T-helper 2 cell treated with Interferon-gamma antibody and Interleukin-4, amounts not matched to agents 5 μg/mL and 100 μg/mL, for 36 hours (primary cell): ENCODE measurements at places on chromosomes 2 and 18.

- DNase-seq, result no peak
- H3K4me3 ChIP-seq, result no peak overlapping the region
- H3K36me3 ChIP-seq, result no peaks in the 10 kb centered on the region
These were observed 257.6 kb downstream of the ANKRD30B start for GRCh38 chr18:15005313-15006130.

DNA sequence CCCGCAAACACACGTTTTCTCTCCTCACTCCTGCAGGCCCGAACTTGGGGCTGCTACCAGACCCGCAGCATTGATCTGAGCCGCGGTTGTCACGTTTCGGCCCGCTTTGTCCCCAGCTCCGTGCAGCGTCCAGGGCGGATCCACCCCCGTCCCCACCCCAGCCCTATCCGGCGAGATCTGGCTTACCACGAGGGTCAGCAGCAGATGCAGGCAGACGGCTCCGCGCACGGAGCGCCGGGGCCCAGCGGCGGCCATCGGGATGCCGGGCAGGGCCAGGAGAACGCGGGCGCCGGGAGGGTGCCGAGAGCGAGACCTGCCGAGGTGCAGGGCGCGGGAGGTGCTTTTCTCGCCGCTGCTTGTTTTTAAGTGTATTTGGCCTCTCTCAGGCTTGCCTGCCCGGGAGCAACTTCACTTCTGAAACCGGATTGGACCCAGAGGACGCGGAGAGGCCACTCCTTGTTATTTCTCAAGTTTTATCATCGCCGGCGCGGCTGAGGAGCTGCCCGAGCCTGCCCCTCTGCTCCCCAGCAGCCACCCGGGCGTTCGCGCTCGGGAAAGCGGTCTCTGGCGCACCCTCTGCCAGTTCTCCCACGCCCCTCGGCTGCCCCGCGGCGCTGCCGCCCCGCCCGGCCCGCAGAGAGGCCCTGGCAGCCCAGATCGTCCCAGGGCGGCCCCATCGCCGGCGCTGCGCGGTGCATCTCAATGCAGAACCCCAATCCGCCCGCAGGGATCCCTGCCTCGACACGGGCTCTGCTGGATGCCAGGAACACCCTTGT is at the start of gene DSC3:
Gene DSC3 (minus strand): TSS at position 337 of the 776 bp plus-strand sequence. CDS start 82 bp downstream, at position 255.
- H3K4me1 ChIP-seq, result no peaks in the 10 kb centered on the region
- H3K36me3 ChIP-seq, result peaks cover 4% of the 10 kb centered on the region
- DNase-seq, result no peak
- no peak within 1 kb of the TSS for H3K4me3 ChIP-seq
- peaks cover 37% of the 10 kb centered on the region for H3K27me3 ChIP-seq
- H3K27ac ChIP-seq, result no peak within 1 kb of the TSS

GRCh38 chr2:36356298-36356989 is 866 bp downstream of the CRIM1 start:
- no peak overlapping the region for H3K27ac ChIP-seq
- no peaks in the 10 kb centered on the region for H3K36me3 ChIP-seq
- H3K4me3 ChIP-seq, result peak overlapping the region; percentile 57
- peaks cover 65% of the 10 kb centered on the region for H3K27me3 ChIP-seq

GRCh38 chr2:65663831-65664407 is 231.5 kb upstream of the SPRED2 start:
- no peak overlapping the region for H3K27ac ChIP-seq
- no peaks in the 10 kb centered on the region for H3K36me3 ChIP-seq
- H3K4me1 ChIP-seq, result peaks cover 8% of the 10 kb centered on the region

- H3K27me3 ChIP-seq, result no peaks in the 10 kb centered on the region
- DNase-seq, result no peak
- no peak overlapping the region for H3K27ac ChIP-seq
These were observed 18.4 kb upstream of the REV1 start for GRCh38 chr2:99507937-99508818.

GRCh38 chr2:187354661-187355060 is 93.4 kb downstream of the CALCRL start:
- H3K27me3 ChIP-seq, result no peaks in the 10 kb centered on the region
- H3K4me1 ChIP-seq, result no peaks in the 10 kb centered on the region
- no peak overlapping the region for H3K27ac ChIP-seq
- DNase-seq, result no peak
- H3K4me3 ChIP-seq, result no peak overlapping the region

- no peak overlapping the region for H3K27ac ChIP-seq
- no peak overlapping the region for H3K4me3 ChIP-seq
These were observed 42.1 kb downstream of the MYCN start for GRCh38 chr2:15982285-15983044.

- no peak for DNase-seq
- H3K27me3 ChIP-seq, result peaks cover 4% of the 10 kb centered on the region
- no peaks in the 10 kb centered on the region for H3K4me1 ChIP-seq
- no peak overlapping the region for H3K4me3 ChIP-seq
- no peak overlapping the region for H3K27ac ChIP-seq
- H3K36me3 ChIP-seq, result no peaks in the 10 kb centered on the region
These were observed 23.4 kb downstream of the MROH2A start for GRCh38 chr2:233801357-233802131.

DNA sequence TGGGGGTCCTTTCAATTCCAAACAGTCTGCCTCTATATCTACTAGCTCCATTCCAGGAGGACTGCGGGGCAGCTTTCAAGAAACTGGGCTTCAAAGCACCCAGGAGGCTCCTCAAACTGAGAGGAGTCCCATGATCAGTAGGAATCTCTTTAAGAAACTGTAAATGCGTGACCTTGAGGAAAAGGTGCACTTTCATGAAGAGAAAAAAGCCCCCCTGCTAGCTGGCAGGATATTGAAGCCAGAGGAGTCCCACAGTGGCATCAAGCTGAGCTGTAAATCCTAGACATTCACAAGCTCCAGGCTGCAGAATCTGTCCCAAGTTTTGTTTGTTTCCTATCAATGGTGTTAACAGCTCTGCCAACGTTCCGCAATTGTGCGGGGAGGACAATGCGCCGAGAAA is 790.1 kb downstream of the SLC4A3 start:
- no peak overlapping the region for H3K27ac ChIP-seq
- no peak for DNase-seq
- no peaks in the 10 kb centered on the region for H3K27me3 ChIP-seq
- H3K4me1 ChIP-seq, result no peaks in the 10 kb centered on the region
- H3K36me3 ChIP-seq, result no peaks in the 10 kb centered on the region
- H3K4me3 ChIP-seq, result no peak overlapping the region

- H3K27ac ChIP-seq, result no peak overlapping the region
- H3K4me1 ChIP-seq, result peaks cover 23% of the 10 kb centered on the region
- H3K4me3 ChIP-seq, result no peak overlapping the region
- peaks cover 74% of the 10 kb centered on the region for H3K36me3 ChIP-seq
- H3K27me3 ChIP-seq, result no peaks in the 10 kb centered on the region
- DNase-seq, result no peak
These were observed 28.4 kb downstream of the ITGA4 start for GRCh38 chr2:181485638-181485946.

DNA sequence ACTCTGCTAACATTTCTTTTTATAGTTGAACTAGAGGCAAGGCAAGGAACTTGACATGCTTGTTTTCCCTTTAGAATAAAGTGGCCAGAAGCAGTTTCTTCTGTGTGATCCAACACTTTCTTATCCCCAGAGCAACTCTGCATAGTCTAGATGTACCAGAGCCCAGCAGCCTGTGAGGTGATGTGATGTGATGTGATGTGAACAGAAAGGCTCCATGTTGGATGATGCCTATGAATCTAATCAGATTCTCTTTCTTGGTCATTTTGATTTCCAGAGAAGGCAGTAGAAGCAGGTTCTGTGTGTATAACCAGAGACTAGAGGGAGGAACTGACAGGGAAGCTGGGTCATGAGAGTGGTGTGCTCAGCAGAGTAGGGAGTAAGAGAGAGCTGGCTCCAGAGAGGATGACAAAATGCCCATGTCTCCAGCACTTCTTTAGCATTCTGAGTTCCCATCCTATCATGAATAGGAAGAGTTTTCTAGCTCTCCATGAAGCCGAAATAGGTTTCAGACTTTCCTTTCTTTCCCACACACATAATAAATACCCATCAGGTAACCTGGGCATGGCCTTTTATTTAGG is 31.0 kb upstream of the PTH2R start:
- DNase-seq, result no peak
- no peak overlapping the region for H3K27ac ChIP-seq
- H3K27me3 ChIP-seq, result peaks cover 10% of the 10 kb centered on the region
- no peaks in the 10 kb centered on the region for H3K36me3 ChIP-seq
- H3K4me1 ChIP-seq, result no peaks in the 10 kb centered on the region

GRCh38 chr2:103847276-103847675 is 1006.6 kb upstream of the POU3F3 start:
- no peak overlapping the region for H3K4me3 ChIP-seq
- no peak for DNase-seq

DNA sequence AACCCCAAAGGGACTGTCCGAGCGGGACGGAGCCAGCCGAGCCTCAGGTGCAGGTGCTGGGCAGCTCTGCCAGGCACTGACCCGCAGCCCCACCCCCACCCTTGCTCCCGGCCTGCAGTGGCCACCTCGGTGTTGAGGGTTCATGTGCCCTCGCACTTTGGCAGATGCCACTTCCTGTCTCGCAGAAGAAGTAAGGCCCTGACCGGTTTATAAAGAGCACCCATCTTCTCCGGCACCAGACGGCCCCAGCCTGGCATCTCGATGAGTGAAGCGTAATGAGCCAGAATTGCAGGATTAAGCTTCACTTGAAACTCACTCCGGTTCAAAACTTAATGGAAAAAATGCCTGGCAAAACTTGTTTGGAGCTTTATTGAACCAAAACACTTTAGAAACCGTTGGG is 10.9 kb upstream of the NFATC1 start:
- H3K4me3 ChIP-seq, result no peak overlapping the region
- H3K27me3 ChIP-seq, result peaks cover 14% of the 10 kb centered on the region
- peaks cover 1% of the 10 kb centered on the region for H3K4me1 ChIP-seq
- no peak overlapping the region for H3K27ac ChIP-seq
- DNase-seq, result no peak

DNA sequence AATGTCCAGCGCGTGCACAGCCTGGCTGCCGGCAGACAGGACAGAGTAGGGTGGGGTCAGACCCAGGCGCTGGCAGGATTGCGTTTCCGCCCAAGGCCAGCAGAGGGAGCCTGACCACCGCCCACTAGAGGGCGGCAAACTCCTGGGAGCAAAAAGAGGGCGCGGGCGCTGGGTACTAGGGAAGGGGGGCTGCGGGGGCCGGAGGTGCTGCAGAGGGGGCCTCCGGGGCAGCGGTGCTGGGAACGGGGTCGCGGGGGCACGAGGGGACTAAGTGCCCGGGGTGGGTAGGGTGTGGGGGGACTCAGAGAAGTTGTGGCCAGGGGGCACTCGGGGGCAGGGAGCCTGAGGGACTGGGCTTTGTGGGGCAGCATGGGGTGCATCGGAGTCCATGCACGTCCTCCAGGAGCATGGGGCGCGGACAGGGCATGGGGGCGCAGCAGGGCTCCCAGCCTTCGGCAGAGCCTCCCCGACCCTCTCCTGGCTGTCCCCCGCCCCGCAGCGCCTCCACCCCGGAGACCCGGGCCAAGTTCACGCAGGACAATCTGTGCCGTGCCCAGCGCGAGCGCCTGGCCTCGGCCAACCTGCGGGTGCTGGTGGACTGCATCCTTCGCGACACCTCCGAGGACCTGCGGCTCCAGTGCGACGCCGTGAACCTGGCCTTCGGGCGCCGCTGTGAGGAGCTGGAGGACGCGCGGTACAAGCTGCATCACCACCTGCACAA is 3.2 kb downstream of the TEKT4 start:
- H3K27me3 ChIP-seq, result no peaks in the 10 kb centered on the region
- no peak overlapping the region for H3K27ac ChIP-seq
- no peaks in the 10 kb centered on the region for H3K36me3 ChIP-seq
- peak; percentile 49 for DNase-seq
- no peaks in the 10 kb centered on the region for H3K4me1 ChIP-seq
- no peak overlapping the region for H3K4me3 ChIP-seq

GRCh38 chr2:153163055-153163454 is 315.5 kb downstream of the RPRM start:
- no peaks in the 10 kb centered on the region for H3K27me3 ChIP-seq
- no peak overlapping the region for H3K27ac ChIP-seq
- no peaks in the 10 kb centered on the region for H3K4me1 ChIP-seq

DNA sequence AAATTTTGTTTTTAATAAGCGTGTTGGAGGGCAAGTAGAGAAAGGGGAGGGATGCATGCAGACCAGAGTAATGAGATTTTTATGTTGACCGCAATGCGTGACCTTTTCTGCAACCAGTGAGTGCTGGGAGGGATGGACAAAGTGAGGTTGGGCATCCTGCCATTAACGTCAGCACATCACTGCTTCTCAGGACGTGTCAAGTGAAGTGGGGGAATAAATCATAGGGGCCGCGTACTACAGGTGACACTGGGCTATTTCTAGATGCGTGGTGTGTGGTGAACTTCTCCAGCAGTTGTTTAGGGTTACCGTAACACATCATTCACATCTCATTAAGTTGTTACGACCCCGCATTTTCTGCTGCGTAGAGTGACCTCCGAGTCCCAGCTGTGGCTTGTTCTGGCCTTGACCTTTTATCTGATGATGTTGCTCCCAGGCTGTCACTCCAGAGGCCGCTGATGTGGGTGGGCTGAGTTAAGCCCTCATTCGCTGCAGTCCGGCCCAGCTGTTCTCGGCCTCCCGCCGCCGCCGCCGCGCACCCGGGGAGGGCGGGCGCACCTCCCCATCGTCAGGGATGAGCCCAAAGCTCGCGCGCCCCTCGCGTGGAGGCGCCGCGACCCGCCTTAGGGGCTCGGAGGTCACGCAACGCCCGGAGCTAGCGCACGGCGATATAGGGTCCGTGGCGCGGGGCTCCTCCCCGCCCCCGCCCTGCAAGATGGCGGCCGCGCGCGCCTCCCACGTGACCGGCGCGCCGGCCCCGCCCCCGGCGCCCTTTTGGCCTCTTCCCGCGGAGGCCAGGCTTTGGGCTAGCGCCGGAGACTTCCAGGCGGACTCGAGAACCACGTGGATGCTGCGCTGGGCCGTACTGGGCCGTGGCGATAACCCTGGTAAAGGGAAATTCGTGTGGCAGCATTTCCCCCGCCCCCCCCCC is 3.5 kb downstream of the ZCCHC2 start:
- peaks cover 43% of the 10 kb centered on the region for H3K4me1 ChIP-seq
- DNase-seq, result peak; percentile 80
- H3K4me3 ChIP-seq, result peak overlapping the region; percentile 99

DNA sequence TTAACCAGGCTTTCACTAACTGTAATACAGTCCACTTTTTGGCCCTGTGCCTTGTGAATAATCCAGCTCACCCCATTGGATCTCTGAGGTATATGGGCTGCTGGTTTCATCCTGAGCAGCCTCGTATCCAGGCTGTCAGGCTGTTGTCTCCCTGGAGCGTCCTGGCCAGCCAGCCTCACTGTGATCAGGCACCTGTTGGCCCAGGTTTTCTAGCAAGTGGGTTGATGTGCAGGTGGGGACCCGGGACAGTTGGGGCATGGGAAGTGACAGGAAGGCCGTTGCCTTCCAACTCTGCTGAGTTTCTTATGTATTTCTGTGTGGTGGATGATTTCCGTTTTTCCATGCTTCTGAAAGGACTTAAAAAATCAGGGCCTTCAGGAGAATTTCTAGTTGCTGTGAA is 132.4 kb downstream of the ACOXL start:
- no peaks in the 10 kb centered on the region for H3K36me3 ChIP-seq
- peak overlapping the region; percentile 69 for H3K4me3 ChIP-seq
- peaks cover 30% of the 10 kb centered on the region for H3K27me3 ChIP-seq
- H3K4me1 ChIP-seq, result peaks cover 51% of the 10 kb centered on the region
- H3K27ac ChIP-seq, result peak overlapping the region; percentile 73
- DNase-seq, result no peak
